CD8-positive, alpha-beta memory T cell (primary cell): ENCODE measurements at places on chromosomes 2 and 18.

DNA sequence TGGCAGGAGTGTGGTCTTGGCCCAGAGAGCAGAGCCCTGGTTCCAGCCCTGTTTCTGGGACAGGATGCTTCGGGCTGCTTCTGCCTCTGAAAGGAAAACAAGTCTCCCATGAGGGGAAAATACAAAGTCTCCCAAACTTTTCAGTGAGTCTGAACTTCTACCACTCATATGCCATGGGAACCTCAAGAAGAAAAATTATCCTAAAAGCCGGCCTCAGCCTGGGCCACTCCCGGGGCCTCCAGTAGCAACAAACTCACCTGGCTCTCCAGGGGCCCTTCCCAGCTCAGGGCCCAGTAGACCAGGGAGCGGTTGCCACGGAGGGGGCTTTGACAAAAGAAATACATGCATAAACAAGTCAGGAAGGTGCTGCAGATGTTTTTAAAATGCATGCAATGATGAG lies 289.2 kb upstream of the HDAC4 start:
- DNase-seq = no peak

DNA sequence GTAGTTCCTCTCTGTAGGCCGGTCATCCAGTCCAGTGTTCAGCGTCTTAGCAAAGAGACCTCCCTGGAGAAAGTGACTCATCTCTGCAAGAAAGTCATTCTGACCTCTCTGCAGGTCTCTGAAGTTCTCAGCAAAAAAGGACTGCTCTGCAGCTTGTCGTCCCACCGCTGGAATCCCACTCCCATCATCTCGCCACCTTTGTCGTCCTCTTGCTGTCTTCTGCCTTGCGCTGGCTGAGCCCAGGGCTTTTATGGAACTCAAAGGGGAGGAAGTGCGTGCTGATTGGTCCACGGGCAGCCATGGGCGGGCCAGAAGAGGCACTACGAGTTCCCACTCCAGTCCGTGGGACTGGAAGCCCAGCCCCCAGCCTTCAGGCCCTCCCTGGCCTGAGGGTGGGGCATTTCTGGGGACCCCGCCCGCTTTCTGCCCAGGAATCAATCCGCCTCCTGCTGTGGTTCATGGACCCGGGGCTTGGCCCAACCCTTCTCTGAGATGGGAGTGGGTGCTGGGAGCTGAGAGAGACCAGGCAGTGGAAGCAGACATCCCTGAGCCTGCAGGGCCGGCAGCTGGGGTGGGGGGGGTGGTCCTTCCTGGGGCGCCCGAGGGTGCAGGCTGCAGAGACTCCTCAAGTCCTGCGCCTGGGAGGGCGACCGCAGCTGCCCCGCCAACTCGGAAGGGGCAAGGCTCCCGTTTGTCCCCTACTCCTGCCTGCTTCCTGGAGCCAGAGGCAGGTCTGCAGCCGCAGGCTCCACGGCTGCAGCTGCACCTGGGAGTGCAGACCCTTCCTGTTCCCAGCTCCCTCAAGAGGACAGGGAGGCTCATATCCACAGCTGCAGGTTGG lies 660.7 kb upstream of the RAB6C start:
- DNase-seq = no peak

GRCh38 chr2:227347117-227347516 lies 22.1 kb downstream of the MFF start:
- no peak for DNase-seq

GRCh38 chr2:105618351-105618659 lies 126.4 kb upstream of the NCK2 start:
- DNase-seq = no peak

DNA sequence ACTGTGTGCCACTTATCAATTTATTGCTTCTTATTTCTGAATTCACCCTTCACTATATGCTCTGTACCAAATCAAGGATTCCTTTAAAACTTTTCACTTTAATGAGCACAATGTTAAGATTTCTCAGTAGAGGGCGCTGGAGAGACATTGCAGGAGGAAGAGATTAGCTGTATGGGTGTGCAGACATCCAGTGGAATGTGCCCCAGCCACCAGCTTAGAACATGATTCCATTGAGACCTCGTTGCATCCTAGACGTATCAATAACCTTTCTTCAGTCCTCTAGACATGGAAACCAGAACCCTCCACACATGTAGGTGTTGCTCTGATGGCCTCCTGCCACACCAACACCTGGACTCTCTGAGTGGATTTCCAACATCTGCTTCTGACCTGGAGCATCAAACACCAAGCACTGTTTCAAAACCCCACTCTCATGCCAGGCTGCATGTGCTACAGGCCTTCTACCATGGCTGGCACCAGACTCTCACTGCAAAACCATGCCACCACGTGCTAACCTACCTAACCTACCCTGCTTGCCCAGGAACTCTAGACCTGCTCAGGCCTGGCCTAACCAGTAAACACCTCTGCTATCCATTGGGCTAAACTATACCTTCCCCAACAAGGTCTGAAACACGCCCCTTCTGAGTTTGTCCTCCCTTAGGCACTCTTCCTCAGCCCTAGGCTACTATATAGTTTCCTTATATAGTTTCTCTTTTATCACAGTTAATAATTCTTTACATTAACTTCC lies 633.2 kb upstream of the PKDCC start:
- no peak for DNase-seq
